ENCODE measurements at places on chromosomes 16 and 17.

DNA sequence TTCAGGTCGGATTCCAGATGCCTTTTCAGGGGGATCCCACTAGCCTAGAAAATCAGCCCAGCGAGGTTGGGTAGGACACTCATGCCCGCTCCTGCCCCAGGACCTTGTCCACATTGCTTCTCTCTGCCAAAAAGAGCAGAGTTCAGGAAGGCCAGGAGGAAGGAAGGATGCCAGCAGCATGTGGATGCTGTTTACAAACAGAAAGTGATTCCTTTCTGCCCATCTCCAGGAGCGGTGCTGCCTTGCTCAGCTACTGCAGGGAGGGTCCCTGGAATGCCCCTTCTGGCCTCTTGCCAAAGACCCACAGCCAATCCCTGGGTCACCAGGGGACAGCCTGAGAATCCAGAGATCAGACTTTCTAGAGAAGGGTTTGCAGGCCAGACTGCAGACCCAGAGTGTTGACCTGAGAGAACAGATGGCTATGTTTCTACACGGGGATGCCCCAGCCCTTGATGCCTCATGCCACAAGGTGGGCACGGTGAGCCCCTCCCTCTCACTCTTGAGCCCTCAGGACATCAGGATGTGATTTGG, 32.3 kb upstream of the EMP2 start:
- DNase-seq, result no peak

- DNase-seq, result no peak
Observed at GRCh38 chr17:45855691-45856336, 11.1 kb downstream of the SPPL2C start.

DNA sequence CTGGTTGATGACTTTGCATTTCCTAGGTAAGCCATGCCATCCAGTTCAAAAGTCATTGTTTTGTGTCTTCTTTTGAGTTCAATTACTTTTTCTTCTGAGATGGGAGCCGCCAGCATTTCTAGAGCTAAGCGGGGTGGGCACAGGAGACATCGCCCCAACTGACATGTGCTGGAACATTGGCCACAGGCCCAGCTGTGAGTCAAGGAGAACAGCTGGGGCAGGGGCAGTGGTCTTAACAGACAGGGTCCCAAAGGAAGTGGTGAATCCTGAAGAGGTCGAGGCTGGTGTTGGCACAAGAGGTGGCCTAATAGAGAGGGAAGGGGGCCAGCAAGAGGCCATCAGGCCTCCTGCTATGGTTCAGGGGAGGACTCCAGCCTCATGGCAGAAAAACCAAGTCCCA, 17.1 kb downstream of the RAB11FIP4 start:
- DNase-seq, result no peak

DNA sequence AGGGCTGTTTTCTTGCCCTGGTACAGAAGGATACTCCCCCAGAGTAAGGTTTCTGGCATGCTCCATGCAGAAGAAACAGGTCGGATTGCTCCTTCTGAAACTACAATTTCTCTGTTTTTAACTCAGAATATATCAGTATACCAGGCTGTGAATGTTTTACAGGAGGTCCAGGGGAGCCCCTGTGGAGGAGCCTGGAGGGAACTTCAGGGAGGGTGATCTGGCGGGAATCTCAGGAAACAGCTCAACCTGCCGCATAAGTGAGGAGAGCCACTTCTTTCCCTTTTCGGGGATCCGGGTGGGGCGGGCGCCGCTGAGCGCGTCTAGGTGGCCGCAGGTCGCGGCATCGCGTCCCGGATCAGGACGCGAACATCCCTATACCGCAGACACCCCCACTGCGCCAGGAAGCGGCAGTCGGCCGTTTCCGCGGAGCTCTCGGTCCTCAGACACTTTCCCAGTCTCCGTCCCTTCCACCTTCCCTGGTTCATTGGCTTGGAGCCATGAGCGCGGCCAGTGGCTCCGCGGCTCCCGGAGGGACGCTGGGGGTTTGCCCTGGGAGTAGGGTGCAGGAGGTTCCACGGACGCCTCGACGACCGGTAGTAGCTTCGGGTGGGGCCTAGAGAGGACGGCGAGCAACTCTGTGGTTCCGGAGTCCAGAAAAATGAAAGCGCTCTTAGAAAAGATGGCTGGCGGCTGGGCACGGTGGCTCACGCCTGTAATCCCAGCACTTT, 3.1 kb upstream of the ZNF764 start:
- DNase-seq, result no peak

- no peak for DNase-seq
Observed at GRCh38 chr17:37490022-37490587, 414 bp downstream of the DUSP14 start.

DNA sequence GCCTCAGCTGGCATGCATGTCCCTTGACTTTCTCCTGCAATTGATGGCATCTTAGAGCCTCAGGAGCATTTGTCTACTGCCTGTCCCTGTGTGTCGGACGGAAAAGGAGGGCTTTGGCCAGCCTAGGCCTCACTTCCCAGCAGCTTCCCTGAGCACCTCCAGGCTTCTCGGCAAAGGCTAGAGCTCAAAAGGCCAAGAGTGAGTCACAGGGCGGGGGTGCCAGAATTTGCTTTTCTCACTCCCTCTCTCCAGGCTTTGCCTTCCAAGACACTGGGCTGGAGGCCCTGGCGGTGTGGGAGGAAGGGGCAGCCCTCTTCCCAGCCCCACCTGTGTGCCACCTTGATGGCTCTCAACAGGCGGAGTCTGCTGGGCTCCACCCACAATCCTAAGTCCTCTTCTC, 107.3 kb upstream of the MAF start:
- no peak for DNase-seq

DNA sequence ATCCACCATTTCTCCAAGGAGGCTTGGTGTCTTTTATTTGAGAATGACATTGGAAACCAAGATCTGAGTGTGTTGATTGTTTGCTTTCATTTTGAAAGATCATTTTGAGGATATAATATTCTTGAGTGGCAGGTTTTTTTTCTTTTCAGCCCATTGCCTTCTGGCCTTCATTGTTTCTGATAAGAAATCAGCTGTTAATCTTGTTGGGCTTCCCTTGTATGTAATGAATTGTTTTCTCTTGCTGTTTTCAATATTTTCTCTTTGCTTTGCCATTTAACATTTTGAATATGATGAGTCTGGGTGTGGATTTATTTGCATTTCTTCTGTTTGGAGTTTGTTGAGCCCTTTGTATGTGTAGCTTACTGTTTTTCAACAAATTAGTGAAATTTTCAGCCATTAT, 22.0 kb downstream of the PRSS54 start:
- DNase-seq, result no peak

DNA sequence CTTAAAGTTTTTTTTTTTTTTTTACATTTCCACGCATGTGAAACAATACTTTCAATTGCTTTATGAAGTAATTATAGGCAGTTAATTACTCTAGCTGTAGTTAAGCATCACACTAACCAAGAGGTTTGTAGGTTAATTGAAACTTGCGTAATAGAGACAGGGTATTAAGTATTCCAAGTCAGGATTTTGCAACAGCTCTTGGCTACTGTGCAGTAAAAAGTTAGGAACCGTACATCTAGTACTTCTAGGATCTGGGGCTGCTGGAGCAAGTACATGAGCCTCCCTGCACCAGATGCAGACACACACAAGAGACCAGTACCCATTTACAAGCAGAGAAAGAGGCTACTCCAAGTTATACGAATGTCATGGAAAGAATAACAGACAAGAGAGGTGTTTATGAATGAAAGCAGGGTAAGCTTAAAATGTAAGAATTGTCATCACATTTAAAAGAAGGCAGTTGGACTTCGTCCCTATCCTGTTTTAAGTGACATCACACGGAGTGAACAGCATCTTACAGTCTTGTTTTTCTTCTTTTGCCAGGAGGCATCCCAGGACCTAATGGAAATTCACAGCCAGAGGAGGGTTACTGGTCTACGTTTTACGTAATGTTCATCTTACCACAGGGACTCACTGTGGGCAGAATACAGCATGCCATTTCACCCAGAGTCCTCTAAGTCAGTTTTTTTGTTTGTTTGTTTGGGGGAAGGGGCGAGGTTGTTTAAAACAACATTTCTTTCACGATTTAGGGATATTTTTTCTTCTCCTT, 379.6 kb upstream of the PSMD7 start:
- no peak for DNase-seq

- DNase-seq, result peak; percentile 88
Observed at GRCh38 chr17:64785011-64785421, 122.9 kb upstream of the SMURF2 start.

- DNase-seq, result no peak
Observed at GRCh38 chr16:51312363-51313150, 161.5 kb upstream of the SALL1 start.

- DNase-seq, result no peak
Observed at GRCh38 chr17:57396511-57396921, 140.2 kb downstream of the MSI2 start.

DNA sequence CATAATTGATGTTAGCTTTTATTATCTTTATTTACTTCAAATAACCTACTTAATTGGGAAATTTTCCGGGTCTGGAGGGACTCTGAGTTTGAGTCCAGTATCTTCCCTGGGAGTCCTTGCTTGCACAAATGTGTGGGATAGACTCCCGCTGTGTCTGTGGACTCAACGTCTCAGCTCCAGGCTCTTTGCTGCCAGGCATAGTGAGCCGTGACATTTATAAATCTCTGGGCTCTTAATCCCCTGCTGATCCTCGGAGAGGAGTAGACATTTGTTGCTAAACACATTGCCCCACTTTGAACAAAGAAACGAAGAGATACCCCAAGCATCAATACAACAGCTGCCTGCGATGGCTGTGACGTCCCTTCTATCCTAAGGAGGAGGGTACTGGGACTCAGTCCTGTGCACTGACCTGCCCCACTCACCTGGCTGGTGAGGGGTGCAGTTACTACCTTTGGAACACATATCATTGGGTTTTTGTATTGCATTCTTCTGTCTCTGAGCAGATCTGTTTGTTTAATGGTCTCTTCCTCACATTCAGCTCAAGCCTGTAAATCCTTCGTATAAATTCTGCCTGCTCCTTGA, 316.9 kb downstream of the HAPSTR1 start:
- no peak for DNase-seq

DNA sequence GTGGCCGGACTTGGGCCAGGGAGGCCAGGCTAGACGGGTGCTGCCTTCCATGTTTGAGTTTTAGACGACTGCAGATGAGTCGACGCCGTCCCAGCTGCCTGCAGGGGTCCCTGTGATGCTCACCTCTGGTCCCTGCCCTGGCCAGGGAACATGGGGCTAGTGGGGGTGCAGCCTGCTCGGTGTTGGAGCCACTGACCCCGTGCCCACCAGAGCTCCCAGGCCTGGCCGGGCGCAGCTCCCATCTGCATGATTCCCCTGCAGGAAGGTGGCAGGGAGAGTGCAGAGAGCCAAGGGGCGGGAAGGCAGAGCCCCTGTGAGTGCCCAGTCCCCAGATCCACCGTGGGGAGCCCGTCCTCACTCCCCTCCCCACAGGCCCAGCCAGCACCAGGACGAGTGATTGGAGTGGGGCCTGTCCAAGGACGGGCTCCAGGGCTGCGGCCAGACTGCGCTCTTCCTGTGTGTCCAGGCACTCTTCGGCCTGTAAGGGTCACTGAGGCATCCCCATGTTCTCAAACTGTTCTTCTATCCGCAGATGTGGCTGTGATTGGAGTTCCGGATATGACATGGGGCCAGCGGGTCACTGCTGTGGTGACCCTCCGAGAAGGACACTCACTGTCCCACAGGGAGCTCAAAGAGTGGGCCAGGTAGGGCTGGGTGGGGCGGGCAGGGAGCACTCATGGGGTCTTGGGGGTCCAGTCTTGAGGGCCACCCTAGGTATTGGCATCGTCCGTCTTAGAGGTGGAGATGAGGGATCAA, 26.0 kb upstream of the CDH15 start:
- no peak for DNase-seq

DNA sequence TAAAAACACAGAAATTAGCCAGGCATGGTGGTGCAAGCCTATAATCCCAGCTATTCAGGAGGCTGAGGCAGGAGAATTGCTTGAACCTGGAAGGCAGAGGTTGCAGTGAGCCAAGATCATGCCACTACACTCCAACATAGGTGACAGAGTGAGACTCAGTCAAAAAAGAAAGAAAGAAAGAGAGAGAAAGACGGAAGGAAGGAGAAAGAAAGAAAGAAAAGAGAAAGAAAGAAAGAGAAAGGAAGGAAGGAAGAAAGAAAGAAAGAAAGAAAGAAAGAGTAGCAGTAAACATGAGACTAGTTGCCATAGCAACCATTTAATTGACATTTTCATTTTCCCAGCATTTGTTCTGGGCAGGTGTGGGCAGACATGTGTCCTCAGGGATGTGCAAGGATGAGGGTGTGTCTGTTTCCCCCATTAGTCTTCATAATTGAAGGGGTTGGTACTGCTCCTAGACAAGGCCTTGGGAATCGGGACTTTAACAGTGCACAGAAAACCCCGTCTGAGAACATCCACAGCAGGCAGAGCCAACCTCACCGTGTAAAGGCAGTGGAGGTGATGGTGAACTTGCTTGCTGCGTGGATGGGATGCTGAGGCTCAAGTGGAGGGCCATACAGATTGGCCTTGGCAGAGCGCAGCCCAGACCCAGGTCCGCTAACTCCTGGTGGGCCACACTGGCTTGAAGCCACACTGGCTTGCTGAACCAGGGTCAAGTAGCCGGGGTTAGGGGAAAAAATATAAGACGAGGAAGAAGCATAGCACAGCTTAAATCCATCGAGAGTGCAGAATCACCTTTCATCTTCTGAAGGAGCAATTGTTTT, 35.2 kb upstream of the KIFC3 start:
- no peak for DNase-seq

DNA sequence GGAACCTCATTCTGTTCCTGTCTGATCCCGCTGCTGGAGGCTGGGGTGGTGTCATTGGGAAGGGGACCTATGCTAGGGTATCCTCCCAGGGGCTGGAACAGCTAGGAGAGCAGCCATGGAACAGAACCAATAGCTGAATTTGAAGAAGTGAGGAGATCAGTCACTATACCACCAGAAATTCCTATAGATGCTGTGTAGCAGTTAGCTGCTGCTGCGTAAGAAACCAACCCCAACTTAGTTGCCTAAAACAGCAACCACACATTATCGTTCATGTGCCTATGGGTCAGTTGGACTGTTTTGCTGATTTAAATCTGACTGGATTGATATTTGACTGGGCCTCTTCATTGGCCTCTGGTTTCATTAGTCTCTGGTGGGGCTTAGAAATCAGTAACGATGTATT, 20.4 kb upstream of the SYT17 start:
- DNase-seq, result no peak

GRCh38 chr16:84266451-84266850, 26.6 kb upstream of the KCNG4 start:
- no peak for DNase-seq

DNA sequence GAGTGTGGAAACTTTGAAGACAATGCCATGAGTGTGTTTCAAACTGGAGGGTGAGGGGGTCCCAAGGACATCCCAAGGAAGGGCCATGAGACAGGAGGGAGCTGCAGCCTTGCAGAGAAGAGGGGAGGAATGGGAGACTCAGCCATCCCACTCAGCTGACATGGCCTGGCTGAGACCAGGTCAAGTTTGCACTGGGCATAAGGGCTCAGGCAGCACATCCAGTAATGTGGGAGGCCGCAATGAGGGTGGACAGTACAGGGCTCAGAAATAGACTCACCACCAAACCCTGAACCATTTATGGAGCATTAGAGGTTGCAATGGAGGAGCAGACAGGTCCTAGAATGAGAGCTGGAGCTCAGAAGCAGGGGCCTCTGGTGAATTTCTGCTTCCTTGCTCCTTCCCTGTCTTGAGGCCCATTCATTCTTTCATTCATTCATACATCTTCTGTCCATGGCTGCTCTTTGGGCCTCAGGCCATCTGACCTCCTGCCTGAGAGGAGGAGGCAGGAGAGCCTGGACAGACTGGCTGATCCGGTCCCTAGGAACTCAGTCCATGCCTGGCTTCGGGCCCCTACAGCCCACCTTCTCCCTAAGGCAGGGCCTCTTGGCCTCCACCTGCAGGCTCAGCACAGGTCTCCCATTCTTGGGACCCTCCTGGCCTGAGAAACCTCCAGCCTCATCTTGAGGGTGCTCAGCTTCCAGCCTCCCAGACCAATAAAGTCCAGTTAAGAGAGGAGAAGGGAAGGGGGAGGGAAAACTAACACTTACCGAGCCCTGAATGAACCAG, 70.5 kb upstream of the CDH5 start:
- peak; percentile 32 for DNase-seq

All from vagina (tissue), 2 donors.